Suppressor macrophage treated with lipopolysaccharide for 1 hour (primary cell): ENCODE measurements at places on chromosomes 7 and 10.

DNA sequence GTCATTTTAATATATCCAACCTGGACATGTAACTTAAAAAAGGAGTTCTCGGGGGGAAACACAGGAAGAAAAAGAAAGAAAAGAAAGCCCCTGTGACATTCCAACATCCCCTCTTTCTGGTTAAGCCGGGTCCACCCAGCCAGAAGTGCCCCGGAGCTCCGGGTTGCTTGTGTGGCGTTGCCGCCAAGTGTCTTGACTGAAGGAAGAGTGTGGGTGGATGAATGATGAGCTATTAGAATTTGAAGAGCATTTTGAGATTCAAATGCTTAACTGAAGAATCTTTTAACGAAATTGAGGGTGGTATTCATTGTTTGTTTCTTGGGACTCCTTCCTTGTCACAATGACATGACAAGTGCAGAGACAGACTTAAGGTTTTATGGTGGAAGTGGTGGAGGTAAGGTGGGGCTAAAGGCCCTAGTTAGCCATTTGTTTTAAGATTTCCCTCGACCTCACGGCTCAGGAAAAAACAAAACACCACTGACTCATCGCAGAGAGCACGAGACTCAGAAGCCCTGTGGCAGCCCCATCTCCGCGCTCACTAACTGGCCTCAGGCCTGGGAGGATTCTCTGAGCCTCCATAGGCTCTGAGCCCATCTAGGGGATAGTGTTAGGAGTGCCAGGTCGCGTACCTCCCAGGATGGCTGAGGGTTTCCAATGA, 1.8 kb upstream of the GLI3 start:
- peak; percentile 7 for DNase-seq

- DNase-seq: no peak
Measured at GRCh38 chr7:18927134-18927533, 190.3 kb downstream of the TWIST1 start.

- no peak for DNase-seq
Measured at GRCh38 chr7:2968176-2968575, 75.5 kb downstream of the CARD11 start.

- DNase-seq: no peak
Measured at GRCh38 chr7:73770860-73771670, 995 bp upstream of the CLDN3 start.

DNA sequence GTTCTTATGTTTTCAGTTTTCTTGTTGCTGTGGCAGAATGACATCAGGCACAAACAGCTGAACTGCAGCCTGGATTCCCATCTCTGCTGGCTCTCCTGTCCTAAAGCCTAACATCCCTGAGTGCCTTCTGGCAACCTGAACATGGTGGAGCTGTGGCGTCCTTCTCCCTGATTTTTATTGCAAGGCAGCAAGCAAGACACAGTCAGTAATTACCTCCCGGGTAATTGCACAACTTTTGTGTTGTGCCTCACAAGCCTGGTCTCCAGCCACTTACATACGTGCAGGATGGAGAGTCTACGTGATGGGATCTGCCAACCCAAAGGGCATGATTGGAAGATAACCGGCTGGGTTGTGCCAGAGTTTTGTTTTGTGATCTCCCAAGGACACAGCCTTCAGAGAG, 116.1 kb upstream of the PARD3 start:
- no peak for DNase-seq

- DNase-seq: no peak
Measured at GRCh38 chr10:119306986-119307392, 99.6 kb downstream of the GRK5 start.

- peak; percentile 71 for DNase-seq
Measured at GRCh38 chr10:88409236-88409635, 173.9 kb downstream of the RNLS start.

DNA sequence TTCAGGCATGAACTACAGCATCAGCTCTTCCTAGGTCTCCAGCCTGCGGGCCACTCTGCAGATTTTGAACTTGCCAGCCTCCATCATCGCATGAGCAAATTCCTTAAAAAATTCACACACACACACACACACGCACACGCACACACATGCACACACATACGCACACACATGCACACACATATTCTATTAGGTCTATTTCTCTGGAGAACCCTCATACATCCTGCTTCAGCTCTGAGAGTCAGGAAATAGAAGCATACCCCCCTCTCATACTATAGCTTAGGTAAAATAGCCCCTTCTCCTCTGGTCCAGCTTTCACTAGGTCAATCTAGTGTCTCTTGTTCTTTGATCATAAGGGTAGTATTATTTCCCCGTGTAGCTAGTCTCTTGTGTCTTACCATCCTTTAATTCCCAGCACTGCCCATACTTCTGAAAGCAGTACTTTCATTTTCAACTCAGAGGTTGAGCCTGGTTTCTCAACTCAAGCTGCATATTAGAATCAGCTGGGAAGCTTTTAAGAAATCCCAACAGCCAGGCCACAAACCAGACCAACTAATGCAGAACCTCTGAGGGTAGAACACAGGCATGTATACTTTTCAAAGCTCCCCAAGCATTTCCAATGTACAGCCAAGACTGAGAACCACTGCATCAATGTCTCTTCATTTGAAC, 30.9 kb upstream of the ITGB8 start:
- peak; percentile 70 for DNase-seq

GRCh38 chr7:50653981-50654425, 88.8 kb upstream of the DDC start:
- DNase-seq: no peak

GRCh38 chr7:128459394-128459878, 3.8 kb downstream of the HILPDA start:
- DNase-seq: peak; percentile 79

GRCh38 chr7:24392774-24393173, 108.8 kb downstream of the NPY start:
- no peak for DNase-seq

- no peak for DNase-seq
Measured at GRCh38 chr7:138992052-138992531, 10.9 kb upstream of the KIAA1549 start.

DNA sequence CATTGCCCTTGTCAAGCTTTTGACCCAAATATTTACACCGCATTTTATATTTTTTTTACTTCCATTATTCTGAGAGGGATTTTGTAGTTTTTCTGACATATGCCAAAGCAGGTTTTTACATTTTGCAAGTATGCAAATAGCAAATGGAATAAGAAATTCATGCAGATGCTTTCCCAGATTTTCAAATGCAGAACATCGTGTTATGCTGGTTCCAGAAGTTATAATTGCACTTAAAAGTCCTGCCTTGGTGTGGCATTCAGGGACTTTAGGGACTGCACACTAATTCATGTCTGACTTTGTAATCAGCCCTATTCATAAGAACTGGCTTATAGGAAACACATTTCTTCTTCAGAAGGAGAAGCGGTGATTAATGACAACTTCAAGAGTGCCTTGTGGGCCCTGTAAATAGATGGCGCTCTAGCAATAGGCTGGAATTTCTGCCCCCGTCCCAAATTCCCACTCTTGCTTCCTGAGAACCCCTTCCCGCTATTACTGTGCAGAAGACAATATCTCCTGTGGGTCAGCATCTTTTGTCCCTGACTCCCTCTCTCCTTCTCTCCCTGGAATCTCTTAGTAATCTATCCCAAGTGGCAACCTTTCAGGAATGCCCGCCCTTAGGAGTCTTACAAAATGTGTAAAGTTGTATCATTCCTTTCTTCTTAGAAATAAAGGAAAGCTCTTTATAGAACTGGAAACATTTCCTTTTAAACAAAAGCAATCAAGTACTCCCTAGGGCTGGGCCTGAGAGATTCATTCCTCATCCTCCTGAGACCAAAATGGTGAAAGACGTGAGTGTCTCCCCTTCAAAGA, 264.0 kb downstream of the INHBA start:
- DNase-seq: no peak

DNA sequence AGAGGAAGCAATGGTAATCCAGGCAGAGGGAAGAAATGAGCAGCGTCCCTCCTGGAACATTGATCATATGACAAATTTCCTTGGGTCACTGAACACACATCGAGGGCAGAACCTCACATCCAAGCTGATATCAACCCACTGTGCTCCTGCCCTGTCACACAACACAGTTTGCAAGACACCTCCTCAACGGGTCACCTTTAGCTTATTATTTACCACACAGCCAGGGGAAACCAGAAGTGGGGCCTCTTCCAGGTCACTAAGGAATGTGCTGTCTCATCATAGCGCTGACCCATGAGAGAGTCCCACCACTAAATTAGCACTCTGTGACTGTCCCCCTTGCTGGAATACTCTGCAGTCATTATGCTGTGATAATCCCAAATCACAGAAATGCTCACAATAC, 69.7 kb upstream of the PPP1R3C start:
- no peak for DNase-seq
